Skeletal muscle cell (primary cell): ENCODE measurements at places on chromosomes 6 and 20.

DNA sequence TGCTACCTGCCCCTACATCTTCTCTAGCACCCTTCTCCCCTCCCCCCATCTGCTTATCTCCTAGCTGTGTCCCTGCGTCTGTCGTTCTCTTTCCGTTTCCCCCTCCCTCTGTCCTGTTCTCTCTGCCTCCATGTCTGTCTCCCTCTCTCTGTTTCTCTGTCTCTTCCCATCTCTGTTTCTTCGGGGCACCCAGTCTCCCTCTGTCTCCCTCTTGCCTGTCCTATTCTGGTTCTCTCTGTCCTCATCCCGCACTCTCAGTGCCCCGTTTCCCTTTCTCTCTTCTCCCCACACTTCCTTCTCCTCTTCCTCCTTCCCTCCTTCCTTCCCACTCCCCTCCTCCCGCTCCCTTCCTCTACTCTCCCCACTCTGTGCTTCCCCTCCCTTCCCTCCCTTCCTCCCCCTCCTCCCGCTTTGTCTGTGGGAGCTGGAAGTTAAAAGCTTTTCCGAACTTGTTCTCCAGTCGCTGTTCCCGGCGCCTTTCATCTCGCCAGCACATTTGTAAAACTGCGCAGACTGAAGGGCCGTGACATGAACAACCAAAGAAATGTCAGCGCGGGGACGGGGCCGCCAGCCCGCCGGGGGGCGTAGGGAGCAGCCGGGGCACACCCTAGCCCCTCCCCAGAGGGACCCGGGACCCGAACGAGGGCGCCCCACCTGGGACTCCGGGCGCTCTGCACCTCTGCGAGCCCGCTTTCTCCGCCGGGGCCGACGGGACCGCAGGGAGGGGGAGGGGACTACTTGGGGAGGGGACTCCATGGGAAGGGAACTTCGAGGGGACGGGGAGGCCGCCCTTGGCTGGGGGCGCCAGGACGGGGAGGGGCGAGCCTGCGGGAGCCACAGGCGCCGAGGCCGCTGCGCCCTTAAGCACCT is 4.0 kb upstream of the CDH22 start:
- DNase-seq, result no peak

DNA sequence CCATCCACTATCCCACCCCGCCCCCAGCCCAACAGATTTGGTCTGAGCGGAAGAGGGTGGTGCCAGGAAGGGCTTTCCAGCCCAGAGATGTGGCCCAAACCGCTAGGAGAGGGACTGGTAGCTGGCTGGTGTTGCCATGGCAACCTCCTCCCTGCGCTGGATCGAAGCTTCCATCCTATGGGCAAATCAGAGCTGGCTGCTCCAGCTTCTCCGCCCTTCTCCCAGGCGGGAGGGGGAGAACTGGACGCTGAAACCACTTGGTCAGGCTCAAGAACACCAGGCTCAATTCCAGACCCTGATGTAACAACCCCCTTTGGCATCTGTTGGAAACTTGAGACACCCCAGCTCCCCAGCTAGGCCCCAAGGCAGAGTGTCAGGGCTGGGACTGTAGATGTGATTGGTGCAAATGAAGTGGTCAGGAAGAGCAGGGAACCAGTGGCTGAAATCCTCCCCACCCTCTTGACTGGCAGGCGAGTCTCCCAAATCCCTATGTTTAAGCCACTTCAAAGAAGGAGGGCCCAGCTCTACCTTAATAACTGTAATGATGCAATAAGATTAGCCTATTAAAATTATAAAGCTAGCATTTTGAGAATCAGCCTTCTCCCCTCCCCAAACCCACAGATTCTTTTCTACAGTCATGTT is 4.2 kb downstream of the RIMS4 start:
- DNase-seq, result peak; percentile 35

- DNase-seq, result no peak
Measured at GRCh38 chr6:117585647-117586046, 16.7 kb downstream of the GOPC start.

GRCh38 chr6:33216117-33216649 is 7.9 kb downstream of the RING1 start:
- no peak for DNase-seq

- DNase-seq, result peak; percentile 13
Measured at GRCh38 chr6:22940581-22941290, 371.4 kb downstream of the HDGFL1 start.

- no peak for DNase-seq
Measured at GRCh38 chr6:36954262-36954931, at the start of gene PI16. PI16 (plus strand) TSS chr6:36954738; CDS start chr6:36954761, 23 bp downstream.

GRCh38 chr6:42688281-42688680 is 34.1 kb downstream of the PRPH2 start:
- no peak for DNase-seq

DNA sequence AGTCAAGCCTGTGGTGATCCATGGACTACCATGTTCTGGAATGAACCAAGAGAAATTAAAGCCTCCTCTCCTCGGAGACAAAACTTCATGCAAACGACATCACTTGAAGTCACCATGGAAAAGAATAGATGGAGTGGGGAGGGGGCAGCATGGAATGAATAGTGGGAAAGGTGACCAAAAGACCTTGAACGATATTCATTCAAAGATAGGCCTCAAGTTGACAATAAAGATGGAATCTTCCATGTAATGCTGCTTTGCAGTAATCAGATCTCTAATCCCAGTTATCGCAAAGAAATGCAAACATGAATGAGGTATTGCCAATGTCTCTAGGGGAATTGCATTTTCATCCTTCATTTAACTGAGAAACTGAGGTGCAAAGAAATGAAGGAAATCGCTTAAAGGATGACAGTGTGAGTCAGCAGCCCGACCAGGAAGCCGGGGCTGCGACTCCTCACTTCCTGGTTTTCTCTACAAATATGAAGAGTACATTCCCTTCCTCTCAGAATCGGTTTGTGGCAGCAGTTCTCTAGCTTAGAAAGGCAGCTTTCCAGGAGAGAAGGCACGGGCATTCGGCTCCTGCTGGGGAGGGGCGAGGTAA is 65.6 kb upstream of the RREB1 start:
- no peak for DNase-seq

DNA sequence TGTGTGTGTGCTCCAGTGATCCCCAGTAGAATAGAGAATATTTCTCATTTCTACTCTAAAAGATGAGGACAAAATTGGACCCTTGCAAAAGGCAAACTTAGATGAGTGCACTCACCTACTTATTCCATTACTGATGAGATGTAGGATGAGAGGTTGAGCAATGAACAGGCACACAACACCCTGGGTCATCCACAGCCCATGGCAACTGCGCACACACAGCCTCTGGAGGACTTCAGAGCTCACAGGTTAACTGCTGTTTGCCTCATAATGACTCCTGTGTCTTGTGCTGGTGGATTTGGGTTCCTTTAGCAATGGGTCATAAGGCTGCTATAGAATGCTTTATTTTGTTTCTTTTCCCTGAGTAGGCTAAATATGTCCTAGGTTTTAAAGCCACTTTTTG is 103.6 kb upstream of the TNFAIP3 start:
- DNase-seq, result no peak

GRCh38 chr6:125393449-125393858 is 91.7 kb upstream of the HDDC2 start:
- no peak for DNase-seq

- no peak for DNase-seq
Measured at GRCh38 chr6:28876710-28877109, 47.1 kb downstream of the TRIM27 start.

DNA sequence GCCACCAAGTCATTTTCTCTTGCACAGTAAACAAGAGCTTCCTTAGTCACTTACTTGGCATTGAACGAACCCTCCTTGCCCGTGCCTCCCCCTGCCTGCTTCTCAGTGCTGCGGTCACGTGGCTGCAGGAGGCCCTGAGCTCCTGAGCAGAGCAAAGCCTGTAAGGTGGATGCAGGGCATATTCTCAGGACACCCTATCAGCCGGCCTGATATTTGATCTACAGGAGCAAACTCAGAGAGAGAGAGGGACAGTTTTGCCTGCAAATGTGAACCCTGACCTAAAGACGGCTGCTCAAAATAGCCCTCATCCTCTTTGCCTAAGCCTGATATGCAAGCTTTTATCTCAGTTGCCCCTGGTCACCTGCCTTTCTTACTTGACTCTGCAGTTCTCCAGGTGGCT is 93.0 kb upstream of the POPDC3 start:
- no peak for DNase-seq

DNA sequence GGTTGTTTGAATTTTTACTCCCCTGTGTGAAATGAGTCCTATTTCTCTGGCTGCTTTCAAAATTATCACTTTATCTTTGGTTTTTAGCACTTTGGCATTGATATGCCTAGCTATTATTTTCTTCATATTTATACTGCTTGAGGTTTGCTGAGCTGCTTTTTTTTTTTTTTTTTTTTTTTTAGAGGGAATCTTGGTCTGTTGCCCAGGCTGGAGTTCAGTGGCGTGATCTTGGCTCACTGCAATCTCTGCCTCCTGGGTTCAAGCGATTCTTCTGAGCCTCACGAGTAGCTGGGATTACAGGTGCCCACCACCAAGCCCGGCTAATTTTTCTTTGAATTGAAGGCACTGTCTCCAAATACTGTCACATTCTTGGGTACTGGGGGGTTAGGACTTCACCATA is 40.6 kb downstream of the STXBP5 start:
- no peak for DNase-seq

GRCh38 chr6:32176476-32177182 is 745 bp upstream of the AGPAT1 start:
- no peak for DNase-seq

DNA sequence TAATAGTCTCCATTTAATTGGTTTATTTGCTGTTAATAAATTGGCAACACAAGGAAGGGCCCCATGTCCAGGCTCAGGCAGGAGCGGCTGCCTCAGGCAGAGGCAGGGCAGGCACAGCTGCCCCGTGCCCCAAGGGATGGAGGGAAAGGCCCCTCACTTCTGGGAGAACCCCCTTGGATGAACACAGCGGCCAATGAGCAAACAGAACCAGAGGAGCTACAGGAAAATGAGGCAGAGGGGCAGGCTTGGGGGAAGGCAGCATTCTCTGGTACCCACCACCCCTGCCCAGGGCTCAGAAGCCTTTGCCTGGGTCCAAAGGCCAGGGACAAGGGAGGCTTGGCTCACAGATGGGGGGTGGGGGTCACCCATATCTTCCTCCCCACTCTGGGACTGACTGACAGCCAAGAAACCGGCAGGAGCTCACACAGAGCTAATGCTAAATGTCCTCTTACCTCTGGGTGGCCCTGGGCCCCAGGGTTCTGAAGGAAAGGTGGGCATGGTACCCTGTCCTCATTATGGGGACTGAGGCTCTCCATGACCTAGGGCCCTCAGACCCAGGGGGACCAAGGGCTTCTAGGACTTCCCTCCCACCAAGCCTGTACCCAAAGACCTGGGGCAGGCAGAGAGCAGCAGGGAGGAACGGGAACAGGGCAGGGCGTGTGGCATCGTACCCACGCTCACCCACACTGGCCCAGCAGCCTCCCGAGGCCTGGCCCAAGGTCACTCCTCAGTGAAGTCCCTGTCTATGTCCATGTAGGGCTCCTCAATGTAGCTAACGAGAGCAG is 47.0 kb downstream of the MYH7B start:
- no peak for DNase-seq

- DNase-seq, result no peak
Measured at GRCh38 chr6:114327074-114327473, 15.7 kb downstream of the HS3ST5 start.

- DNase-seq, result peak; percentile 95
Measured at GRCh38 chr6:139597771-139598755, 223.6 kb upstream of the CITED2 start.

DNA sequence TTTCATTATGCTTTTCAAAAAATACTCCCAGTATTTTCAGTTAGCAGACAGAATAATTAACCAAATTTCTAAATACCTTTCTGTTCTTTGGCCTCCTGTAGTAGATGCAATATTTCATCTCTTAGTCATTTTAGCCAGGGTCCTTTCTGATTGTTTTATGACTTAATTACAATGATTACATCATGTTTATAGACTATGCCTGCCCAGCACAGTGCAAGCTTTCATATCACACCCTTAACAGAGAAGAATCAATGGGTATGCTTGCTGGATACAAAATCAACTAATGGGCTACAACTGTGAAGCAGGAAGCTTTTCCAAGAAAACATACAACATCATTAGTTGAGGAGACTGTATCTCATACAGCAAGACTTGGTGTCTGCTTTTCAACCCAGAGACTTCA is 119.8 kb upstream of the NRSN1 start:
- DNase-seq, result no peak

GRCh38 chr6:113414511-113414910 is 442.6 kb upstream of the MARCKS start:
- no peak for DNase-seq

DNA sequence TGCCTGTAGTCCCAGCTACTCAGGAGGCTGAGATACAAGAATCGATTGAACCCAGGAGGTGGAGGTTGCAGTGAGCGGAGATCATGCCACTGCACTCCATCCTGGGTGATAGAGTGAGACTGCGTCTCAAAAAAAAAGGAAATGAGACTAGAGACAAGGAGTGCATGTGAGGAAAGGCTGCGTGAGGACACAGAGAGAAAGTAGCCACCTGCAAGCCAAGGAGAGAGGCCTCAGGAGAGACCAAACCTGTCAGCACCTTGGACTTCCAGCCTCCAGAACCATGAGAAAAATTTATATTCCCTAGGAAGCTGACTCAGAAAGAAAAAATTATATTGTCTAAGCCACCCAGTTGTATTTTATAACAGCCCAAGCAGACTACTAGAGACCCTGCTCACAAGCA is 7.4 kb upstream of the BEND3 start:
- DNase-seq, result no peak

- no peak for DNase-seq
Measured at GRCh38 chr20:36585410-36586125, 12.2 kb downstream of the TGIF2 start.

DNA sequence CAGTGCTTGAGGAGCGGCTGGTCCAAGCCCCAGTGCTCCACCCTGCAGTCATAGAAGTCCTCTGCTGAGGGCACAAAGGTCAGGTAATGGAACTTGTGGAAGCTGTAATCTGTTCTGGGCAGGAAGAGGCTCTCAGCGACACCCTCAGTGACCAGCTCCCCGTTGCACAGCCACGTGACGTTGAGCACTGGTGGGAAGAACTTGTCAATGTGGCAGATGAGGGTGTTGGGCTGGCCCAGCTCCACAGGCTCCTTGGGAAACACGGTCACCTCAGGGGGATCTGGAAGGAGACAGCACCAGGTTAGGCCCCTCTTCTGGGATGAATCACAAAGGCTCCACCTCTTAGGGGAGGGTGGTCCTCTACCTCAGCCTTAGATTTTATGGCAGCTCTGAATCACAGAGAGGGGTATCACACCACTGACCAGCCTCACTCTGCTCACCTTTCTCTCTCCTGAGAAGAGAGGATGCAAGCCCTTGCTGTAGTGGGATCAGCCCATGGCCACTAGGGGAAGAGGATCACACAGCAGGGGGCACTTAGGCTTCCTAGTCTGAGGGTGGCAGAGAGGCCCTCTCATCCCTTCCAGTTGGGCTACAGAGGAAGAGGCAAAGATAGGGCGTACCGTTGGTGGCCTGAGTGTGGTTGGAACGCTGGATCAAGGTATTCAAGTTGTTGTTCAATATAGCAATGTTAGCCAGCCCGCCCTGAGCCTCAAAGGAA is 4.3 kb downstream of the HLA-DPA1 start:
- DNase-seq, result no peak

GRCh38 chr20:51529758-51530157 is 12.8 kb downstream of the NFATC2 start:
- DNase-seq, result no peak
